ENCODE measurements at places on chromosomes 4 and X.

DNA sequence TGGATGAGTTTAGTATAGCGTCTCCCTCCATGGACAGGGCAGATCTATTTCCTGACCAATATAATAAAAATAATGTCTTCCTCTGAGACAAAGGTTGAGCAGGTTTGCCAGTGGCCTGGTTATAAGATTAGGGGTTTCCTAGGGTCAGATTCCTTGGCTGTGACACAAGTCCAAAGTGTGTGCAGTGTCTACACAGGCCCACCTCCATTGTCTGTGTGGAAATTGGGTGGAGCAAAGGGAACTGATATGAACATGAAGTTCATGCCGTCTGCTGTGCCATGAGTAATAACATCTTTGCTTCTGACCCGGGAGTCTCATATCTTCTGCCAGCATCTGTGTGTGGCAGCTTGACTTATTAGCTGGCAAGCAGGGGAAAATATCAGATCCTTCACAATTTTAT lies 187.7 kb upstream of the BOD1L1 start:
- no peak for DNase-seq

DNA sequence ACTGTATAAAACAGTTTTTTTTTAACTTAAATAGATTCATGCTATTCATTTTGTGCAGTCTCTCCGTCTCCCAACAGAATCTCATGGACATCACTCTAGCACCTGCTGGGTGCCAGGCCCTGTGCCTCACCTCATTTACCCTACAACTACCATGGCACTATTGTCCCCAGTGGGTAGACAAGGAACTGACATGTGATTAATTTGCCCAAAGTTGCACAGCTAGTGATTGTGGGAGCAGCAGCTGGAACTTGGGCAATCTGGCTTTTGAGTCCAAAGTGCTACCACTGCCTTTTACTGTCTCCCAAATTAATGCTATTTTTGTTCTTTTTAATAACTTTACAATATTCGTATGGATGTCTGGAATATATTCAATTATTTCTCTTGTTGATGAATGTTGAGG lies 11.2 kb upstream of the PGRMC2 start:
- no peak for DNase-seq

- DNase-seq = no peak
Observed at GRCh38 chr4:39620551-39621313, 17.9 kb downstream of the SMIM14 start.

DNA sequence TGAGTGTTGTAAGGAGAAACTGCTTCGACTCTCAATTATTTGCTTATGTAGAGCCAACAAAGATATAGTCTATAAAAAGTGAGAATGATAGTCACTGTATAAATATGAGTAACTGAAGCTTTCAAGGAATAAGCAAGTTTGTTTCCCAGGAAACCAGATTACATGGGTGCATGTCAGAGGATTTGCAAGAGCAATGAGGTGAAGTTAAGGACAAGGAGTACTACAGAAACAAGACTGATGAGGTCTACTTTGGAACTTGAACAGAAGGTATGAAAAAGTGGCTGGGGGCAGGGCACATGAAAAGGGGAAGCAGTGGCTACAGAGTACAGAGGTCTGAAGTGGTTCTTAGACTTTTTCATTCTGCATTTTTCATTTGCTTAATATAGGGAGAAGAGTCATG lies 321.0 kb upstream of the CXXC4 start:
- DNase-seq = no peak

GRCh38 chr4:169116270-169116901 lies 106.3 kb upstream of the CBR4 start:
- DNase-seq = no peak

- DNase-seq = no peak
Observed at GRCh38 chr4:156194896-156195295, 241.2 kb upstream of the CTSO start.

GRCh38 chr4:8707045-8707781 lies 114.6 kb downstream of the CPZ start:
- no peak for DNase-seq

DNA sequence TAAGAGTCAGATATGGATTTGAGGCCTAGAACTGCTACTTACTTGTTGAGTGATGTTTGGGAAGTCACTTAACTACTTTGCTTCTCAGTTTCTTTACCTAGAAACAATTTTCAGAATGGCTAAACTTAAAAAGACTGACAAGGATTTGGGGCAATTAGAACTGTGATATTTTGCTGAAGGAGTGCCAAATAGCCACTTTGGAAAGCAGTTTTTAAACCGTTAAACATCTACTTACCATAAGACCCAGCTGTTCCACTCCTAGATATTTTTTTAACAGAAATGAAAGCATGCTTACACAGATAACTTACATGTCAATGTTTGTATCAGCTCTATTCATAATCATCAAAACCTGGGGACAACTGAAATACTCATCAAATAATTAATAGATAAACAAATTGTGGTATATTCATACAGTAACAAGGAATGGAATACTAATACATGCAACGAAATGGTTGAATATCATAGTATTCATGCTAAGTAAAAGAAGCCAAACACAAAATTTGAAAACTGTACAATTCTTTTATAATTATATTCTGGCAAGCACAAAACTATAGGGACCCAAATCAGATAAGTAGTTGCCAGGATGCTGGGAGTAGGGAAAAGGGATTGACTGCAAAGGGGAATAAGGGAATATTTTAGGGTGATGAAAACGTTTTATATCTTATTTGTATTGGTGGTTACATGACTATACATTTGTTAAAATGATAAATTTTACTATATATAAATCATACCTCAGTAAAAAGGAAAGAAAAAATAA lies 24.0 kb downstream of the RPA4 start:
- DNase-seq = no peak

- DNase-seq = no peak
Observed at GRCh38 chr4:107799669-107800450, 24.9 kb upstream of the SGMS2 start.

GRCh38 chr4:30763321-30763727 lies 43.2 kb downstream of the PCDH7 start:
- no peak for DNase-seq

DNA sequence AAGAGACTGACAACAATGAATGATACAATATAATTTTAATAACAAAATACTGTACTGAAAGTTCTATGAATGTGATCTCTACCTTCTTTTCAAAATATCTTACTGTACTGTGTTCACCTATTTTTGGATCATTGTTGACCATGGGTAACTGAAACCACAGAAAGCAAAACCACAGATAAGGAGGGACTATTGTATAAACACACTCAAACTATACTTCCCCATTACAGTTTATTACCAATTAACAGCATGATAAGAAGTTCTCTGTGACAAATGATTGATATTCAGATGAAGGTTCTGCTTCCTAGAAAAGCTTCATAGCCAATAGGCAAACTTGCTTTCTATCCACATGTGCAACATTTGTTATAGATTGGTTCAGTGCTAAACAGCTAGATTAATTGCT lies 50.1 kb downstream of the GABRG1 start:
- DNase-seq = no peak

GRCh38 chr4:77076889-77077635 lies 1.3 kb upstream of the CCNI start:
- DNase-seq = no peak

- DNase-seq = peak; percentile 39
Observed at GRCh38 chrX:33126469-33126868, 84.9 kb downstream of the DMD start.

- no peak for DNase-seq
Observed at GRCh38 chr4:5078009-5078408, 26.7 kb downstream of the STK32B start.

DNA sequence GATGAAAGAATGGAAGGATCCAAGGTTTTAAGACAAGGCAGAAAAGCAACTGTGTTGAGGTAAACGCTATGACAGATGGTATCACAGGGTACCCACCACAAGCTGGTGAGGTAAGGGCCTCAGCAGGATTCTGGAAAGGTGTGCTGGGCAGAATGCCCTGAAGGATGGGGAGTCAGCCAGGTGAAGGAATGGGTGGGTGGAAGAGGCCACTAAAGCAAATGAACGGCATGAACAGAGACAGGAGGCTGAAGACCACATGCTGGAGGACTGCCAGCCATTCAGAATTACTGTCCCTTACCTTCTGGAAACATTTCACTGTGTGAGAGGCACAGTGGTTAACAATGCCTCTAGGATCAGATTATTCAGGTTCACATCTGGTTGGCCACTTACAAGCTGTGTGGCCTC lies 23.6 kb downstream of the GPRIN3 start:
- DNase-seq = no peak

GRCh38 chr4:43457866-43458265 lies 565.4 kb downstream of the GRXCR1 start:
- DNase-seq = no peak

GRCh38 chrX:74492720-74493201 lies 71.5 kb downstream of the SLC16A2 start:
- peak; percentile 42 for DNase-seq

DNA sequence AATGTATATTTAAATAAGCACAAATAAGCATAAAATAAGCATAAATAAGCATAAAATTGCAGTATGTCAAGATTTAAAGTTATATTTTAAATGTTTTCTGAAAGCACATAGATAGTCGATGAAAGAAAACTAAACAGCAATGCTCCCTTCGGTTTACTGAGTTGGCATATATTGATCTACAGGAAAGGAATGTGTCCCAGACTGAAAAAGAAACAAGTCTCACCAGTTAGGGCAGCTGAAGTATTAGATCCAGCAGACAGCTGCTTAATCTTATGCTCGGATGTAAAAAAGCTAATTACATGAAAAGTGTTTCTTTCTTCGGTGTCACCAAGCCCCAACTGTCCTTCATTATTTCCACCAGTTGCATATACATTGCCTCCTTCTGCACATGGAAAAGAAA lies 8.7 kb downstream of the RPGR start:
- no peak for DNase-seq

DNA sequence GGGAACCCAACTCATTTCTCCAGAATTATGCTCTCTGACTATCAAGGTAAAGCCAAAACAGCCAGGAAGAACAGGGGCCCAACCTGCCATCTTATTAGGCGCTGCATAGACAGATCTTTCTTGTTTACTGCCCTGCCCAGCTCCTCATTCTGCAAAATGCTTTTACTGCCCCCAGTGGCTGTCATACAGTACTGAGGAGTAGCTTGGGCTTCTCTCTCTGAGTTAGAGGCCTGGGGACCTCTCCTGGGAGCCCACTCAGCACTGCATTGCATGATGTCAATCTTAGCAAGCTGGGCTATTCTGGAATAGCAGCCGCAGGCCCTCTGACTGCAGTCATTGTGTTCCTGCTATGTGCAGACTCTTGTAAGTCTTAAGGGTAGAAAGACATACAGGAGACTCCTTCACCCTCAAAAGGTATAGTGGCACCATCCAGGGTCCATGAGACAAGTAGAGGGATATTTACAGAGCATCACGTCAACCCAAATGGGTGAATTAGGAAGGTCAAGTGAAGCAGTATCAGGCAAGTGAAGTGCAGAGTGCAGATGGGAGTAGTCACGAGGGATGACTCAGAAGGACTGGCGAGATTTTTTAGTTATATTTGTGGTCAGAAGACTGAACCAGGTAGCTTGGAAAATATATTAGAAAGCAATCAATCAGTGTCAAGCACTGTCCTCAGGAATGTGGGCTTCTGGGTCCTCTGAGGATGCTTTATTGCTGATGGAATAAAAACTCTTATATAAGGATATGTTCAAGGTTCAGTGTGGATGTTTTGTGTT lies 294.1 kb upstream of the SFRP2 start:
- DNase-seq = no peak

DNA sequence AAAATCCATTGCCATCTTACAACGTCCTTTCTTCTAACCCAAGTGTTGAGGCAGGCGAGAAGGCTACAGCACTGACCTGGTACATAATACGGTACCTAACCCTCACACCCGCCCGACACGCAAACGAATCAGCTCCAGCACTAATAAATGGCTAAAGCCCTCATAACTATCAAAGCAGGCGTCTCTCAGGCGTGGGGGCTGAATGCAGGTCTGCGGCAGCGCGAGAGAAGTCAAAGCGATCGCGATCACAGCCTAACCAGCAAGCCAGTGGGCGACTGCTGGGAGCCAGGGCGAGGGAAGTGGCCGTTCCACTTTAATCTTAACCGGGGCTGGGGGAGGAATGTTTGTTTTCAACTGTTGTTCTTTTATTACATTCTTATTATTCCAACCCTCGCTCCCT lies 1.5 kb downstream of the CDX4 start:
- DNase-seq = no peak
